ENCODE measurements at places on chromosomes 2 and 18.

DNA sequence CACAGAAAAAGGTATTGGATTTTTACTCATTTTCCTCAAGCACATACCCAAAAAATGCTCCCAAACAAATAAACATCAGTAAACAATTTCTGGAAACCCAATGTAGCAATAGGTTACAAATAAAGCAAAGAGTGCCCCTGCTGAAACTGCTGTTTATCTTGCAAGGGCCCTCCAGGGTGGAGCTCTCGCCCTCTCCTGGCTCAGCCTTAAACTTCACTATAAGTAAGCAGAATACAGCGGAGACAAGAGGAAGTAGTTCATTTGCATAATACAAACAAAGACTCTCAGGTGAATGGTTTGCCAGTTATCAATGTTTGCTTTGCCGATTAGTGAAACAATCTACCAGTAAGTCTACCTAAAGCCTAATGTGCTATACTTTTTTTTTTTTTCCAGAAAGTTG lies 437.6 kb downstream of the DLGAP1 start:
- DNase-seq = no peak

DNA sequence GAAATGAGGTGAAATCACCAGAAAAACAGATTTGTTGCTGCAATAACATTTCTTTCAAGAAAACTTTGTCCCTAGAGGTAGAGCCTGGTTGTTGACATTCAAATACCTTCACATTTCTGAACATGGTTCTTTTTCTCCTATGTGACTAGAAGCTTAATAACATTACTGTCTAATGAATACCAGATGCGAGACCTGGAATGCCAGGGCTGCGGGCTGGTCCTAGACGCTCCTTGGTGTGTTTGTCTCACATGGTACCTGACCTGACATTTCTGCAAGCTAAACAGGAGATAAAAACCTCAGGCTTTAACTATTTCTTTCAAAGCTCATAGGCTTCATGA lies 38.5 kb downstream of the ACKR3 start:
- DNase-seq = peak; percentile 59

DNA sequence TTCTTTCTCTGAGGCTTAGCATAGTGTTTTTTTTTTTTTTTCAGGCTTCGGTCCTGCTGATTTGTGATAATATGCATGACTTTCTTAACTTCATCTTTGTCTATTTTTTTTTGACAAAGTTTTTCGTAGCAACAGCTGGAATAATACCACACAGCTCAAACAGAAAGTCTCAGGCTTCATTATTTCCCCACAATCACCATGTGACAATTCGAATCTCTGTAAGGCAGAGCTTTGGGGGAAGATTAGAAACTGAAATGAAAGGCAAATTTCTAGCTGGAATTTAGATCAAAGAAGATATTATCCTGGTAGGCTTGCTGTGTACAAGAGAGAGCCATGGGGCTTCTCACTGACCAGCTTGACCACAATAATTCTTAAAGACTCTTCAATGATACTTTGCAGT lies 12.2 kb upstream of the CD28 start:
- DNase-seq = no peak

- no peak for DNase-seq
These were observed 57.6 kb upstream of the SERTAD2 start for GRCh38 chr2:64711252-64711800.

GRCh38 chr18:50356036-50356945 lies 18.6 kb upstream of the SKA1 start:
- DNase-seq = no peak

- no peak for DNase-seq
These were observed 52.7 kb upstream of the CYP1B1 start for GRCh38 chr2:38128653-38129052.

DNA sequence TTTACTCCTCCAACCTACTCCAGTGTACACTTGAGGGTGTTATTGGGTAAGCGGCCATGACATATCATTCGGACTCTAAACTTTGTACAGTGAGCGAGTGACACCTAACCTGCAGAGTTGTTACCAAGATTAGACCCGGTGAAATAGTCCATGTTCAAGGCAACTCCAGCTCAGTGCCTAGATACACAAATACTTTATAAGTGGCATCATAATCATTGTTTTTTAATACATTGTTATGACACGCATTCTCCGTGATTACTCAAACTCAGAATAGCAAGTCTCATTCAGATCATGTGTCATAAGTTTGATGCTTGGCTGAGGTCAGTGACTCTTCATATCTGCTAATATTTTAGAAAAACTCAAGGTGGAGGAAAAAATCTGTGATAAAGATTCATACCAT lies 597.8 kb downstream of the DCC start:
- DNase-seq = no peak

- no peak for DNase-seq
These were observed 143.9 kb upstream of the KLHL29 start for GRCh38 chr2:23241121-23241520.

- peak; percentile 21 for DNase-seq
These were observed 152.1 kb upstream of the CCDC150 start for GRCh38 chr2:196487417-196487816.

DNA sequence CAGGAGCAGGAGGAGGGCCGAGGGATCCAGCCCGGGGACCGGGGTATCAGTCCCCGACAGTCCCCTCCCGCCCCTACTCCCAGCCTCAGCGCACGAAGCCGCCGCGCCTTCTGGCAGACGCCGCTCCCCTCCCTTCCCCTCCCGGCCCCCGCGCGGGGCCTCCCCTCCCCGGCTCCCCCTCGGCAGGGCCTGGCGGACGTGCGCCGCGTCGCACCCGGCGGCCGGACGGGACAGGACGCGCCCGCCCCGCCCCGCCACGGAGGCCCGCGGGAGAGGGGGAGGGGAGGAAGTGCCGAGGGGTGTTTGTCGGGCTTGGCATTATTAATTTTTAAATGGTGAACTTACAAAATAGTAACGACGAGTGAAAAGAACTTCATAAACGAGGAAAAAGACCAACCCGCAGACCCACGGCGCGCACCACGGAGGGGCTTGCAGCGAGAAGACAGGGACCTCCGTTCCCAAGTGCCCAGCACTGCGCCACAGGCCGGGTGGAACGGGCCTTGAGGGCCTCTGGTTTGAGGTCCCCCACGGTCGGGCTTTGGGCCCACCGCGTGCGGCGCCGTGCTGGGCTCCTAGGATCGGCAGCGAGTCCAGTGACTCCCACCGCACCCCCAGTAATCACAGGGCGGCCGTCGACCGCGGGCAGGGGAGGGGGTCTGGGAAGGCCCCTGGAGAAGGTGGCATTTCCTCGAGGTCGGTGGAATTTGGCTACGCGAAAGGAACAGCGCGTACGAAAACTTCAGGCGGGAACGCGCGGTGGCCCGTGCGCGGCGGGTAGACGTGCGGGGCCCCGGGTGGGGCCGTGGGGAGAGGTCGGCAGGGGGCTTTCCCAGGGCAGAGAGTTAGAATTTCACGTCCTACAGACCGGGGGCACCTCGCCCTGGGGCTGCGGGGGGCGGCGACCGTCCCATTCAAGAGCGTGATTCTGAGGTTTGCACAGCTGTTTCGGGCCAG lies 954 bp upstream of the CTDSP1 start:
- peak; percentile 71 for DNase-seq

- DNase-seq = no peak
These were observed 427.7 kb upstream of the HS6ST1 start for GRCh38 chr2:128746356-128746755.

DNA sequence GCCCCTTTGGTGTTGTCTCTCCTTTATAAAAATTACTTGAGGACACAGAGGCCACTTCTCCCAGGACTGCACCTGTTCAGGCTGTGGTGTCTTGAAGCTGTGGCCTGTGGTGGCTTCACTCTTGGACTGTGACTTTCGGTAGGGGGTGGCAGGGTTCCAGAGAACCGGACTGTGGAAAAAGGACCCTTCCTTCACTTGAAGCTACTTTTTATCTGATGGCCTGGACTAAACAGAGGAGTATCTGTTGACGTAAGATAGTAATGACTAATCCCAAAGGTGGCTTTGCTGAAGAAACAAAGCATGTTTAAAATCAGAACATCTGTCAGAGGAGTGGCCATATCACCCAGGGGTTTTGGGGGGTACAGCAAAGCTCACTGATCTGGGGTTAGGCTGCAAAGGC lies 60.8 kb downstream of the CENPO start:
- DNase-seq = no peak

- DNase-seq = no peak
These were observed 98.1 kb downstream of the RNF144A start for GRCh38 chr2:7015007-7015950.

- DNase-seq = no peak
These were observed 869 bp downstream of the STARD7 start for GRCh38 chr2:96207774-96208142.

GRCh38 chr2:26462511-26463243 lies 15.2 kb downstream of the OTOF start:
- peak; percentile 81 for DNase-seq

GRCh38 chr2:175633227-175633626 lies 368.8 kb downstream of the LNPK start:
- DNase-seq = no peak

DNA sequence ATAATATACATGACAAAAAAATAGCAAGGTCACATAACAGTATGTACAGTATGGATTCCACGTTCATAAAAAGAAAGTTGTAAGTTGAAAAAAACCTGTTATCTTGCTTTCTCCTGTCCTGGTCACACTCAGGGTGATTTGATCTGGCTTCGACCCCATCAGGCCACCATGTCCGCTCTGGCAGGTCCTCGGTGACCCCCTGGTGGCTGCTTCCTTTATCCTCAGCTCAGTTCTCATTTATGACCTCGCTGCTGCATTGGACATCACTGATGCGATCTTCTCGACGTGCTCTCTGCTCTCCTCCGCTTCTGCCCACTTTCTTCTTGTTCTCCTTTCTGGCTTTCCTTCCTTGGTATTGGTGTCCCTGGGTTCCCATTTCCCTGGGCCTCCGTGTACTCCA lies 29.7 kb downstream of the DGKD start:
- no peak for DNase-seq

Measured in AG08395 (cell line).